ENCODE measurements at places on chromosomes 1 and 21.
A peak's percentile ranks its signal among the peaks of the same experiment; 100 is the strongest.

- no peak for DNase-seq
Measured at GRCh38 chr1:15275921-15276683, 29.1 kb downstream of the FHAD1 start.

DNA sequence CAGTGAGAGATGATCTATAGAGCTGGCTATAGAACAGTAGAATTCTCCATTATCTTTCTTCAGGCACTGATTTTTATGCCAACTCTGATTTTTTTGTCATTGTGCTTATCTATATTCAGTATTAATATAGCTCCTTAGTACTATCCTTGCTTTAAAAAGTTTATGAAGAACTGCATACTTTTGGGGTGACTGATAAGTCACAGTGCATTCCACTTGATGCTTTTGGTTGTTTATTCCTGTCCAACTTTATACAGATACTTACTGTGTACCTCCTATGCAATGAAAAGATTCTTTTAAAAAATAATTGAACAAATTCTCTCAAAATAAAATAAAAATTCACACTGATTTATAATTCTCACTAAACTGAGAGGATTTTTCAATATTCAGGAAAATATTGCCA, 71.6 kb downstream of the COL24A1 start:
- no peak for DNase-seq

GRCh38 chr21:37365517-37366481, 774 bp upstream of the DYRK1A start:
- DNase-seq, result peak; percentile 81

- DNase-seq, result no peak
Measured at GRCh38 chr21:40454057-40454456, 392.9 kb downstream of the DSCAM start.

DNA sequence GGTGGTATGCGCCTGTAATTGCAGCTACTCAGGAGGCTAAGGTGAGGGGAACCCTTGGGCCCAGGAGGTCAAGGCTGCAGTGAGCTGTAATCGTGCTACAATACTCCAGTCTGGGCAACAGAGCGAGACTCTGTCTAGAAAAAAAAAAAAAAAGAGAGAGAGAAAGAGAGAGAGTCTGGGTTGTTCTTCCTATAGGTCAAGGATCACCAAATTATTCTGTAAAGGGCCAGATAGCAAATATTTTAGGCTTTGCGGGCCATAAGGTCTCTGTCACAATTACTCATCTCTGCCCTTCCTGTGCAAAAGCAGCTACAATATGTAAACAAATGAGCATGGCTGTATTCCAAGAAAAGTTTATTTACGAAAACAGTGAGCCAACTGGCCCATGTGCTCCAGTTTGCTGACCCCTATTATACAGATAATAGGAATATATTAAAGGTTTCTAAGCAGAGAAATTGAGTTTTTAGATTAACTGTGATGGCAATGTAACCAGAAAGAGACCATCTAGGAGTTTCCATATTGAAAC, 2.1 kb downstream of the SASS6 start:
- DNase-seq, result no peak

DNA sequence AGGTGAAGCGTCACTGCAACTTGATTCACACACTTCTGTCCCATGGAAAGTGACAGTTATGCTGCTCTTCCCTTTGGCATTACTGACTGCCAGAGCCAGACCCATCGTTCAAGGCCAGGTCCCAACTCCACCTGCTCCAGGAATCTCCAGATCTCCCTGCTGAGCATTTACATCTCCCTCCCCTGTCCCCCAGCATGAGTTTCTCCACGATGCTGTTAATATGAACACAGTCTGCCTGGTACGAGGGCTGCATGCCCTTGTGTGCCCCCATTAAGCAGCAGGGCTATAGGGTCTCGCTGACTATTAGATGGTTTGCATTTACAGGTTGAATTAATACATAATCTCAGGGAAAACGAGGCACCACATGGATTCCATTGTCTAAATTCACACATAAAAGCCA, 4.3 kb downstream of the F3 start:
- no peak for DNase-seq

GRCh38 chr1:78318011-78318410, 172.8 kb upstream of the PTGFR start:
- no peak for DNase-seq

DNA sequence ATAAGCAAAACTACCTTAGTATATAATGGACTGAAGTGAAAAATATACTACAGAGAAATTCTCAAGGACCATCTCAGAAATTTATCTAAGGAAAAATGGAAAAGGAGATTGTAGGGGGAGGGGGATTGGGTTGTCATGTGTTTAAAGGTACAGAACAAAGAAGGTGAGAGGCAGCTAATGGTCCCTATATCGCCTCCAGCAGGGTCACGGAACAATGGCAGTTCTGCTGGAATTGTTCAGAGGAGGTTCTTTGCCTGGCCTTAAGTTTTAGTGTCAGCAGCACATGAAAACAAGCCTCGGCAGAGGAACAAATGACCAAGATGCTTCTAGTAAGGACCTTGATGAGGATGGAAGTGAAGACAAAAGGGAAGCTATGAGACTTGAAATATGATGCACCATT, 42.0 kb upstream of the RGS2 start:
- DNase-seq, result no peak

DNA sequence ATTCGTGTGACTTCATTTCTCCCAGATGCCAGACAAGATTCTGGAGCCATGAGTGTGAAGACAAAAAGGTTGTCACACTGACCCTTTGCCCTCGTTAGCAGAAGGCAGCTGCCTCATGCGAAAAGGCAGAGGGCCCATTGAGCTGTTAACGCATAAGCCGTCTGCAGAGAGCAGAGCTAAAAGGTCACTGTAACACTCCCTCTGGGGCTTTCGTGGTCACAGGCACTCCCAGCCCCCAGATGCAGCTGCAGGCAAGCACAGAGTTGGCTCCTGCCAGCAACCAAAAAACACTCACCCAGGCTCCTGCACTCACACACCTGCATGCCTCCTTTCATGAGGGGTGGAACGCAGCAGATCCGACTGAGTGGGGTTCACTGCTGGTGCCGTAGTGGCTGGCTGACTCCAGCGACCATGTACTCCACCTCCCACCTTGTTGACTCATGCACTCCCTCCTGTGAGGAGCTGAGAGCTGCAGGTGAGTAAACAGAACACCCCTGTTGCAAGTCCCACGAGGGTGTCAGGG, 287.5 kb downstream of the SMYD3 start:
- DNase-seq, result no peak

DNA sequence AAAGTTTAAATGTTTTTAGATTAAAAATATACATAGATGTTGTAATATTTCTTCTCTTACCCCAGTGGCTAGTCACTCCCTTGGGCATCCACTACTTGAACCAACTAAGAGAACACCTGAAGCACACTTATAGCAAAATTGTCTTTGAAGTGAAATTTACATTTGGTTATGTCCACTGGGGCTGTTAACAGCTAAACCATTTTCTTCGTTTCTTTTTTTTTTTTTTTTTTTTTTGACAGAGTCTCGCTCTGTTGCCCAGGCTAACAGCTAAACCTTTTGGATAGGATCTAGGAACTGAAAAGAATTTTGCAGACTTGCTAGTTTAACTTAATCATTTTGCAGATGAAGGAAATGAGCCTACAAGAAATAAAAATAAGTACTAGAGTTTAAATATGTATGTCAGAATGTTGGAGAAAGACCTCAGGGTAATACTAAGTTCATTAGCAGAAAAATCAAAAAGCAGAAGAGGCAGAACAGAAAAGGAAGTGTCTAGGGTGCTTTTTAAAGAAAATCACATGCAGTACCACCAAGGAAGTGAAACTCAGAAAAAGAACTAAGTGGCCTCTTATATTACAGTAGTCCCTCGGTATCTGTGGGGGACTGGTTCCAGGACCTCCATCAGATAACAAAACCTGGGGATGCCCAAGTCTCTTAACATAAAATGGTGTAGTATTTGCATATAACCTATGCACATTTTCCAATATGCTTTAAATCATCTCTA, 11.8 kb downstream of the DRAM2 start:
- DNase-seq, result no peak

DNA sequence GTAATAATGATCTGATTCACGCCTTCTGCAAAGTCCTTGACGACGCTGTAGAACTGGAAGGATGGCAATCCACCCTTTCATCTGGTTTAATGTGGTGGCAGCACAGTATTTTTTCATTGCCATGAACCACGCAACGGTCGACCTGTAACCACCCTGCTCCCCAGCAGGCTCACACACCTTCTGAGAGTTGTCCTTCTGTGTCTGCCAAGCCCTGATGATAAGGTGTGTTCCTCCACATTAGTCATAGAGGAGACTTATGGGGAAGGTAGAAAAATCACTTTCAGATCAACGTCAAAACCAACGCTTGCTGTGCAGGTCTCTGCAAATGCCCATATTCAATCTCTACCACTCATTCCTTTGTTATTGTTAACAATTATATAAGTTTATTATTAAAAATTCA, 328.7 kb downstream of the SIPA1L2 start:
- no peak for DNase-seq

GRCh38 chr1:222239130-222239529, 308.8 kb downstream of the HHIPL2 start:
- DNase-seq, result no peak

DNA sequence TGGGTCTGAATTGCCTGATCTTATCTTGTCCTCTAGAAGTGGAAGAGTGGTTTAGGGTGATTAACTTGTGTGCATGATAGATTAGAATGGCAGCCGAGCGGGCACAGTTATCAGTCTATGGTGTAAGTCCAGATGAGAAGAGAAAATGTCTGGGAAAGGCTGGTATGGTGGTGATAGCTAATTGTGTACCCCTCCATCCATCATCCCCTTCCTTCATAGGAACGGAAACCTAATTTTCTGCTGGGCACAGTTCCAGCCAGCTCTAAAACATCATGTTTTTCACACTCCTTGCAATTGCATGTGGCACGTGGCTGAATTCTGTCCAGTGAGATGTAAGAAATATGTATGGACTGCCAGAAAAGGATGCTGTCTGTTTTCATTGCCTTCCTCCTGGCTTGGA, 40.9 kb upstream of the ZP4 start:
- DNase-seq, result no peak

DNA sequence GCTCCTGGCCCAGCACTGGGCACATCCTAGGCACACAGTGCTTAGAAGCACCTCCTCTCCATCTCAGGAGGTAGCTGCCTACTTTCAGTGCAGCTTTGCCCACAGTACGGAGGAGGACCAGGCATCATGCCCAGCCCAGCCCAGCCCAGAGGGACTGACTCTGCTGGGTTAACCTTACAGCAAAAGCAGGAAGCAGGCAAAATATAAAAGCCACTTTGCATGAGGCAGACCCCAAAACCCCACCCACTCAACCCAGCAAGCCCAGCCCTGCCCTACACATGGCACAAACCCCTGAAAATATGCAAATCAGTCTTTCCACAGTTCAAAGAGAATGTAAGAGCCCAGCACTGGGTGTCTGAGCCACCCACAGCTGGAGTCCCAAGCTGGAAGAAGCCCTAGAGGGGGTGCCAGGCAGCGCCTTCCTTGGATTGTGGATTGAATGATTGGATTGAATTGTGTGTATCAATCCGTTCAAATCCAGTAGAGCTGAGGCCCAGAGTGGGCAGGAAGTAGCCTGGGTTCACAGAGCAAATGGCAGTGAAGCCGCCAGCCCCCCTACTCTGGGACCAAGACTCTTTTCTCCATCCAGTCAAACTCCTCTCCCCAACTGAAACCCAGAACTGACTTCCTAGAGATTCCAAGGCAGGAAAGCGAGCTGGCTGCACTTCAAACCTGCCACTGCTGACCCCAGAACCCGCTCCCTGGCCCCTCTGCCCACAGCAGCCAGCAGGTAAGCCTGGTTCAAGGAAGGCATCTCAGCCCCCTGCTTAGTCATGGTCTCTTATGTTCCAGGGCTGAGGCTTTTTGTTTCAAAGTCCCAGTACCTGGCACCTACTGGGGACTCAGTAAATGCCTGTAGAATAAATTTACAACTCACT, 117.7 kb downstream of the LACTBL1 start:
- no peak for DNase-seq

- no peak for DNase-seq
Measured at GRCh38 chr1:69377507-69377906, 190.2 kb upstream of the LRRC7 start.

- no peak for DNase-seq
Measured at GRCh38 chr1:221316491-221317056, 425.3 kb downstream of the DUSP10 start.

GRCh38 chr1:236608930-236609726, 4.8 kb upstream of the HEATR1 start:
- DNase-seq, result no peak
